ENCODE measurements at places on chromosomes 12 and 14.

- DNase-seq: no peak
Measured at GRCh38 chr12:15546102-15546701, 223.9 kb downstream of the PTPRO start.

GRCh38 chr14:84671776-84672175 lies 858.2 kb upstream of the FLRT2 start:
- DNase-seq: no peak

GRCh38 chr14:101364503-101365328 lies 196.6 kb upstream of the DIO3 start:
- DNase-seq: no peak

GRCh38 chr12:62516927-62517326 lies 50.3 kb downstream of the MON2 start:
- DNase-seq: no peak
